Activated CD8-positive, alpha-beta memory T cell treated with anti-CD3 and anti-CD28 coated beads, Interleukin-2, amount 50 U/mL, for 48 hours (primary cell): ENCODE measurements at places on chromosomes 4 and X.

GRCh38 chr4:184395971-184396391, 78.4 kb downstream of the IRF2 start:
- no peak for DNase-seq

GRCh38 chr4:119543187-119543586, 85.4 kb downstream of the PDE5A start:
- no peak for DNase-seq

- DNase-seq, result no peak
Measured at GRCh38 chrX:30270639-30271038, 23.7 kb downstream of the MAGEB1 start.

GRCh38 chr4:47118192-47118929, 87.0 kb downstream of the GABRB1 start:
- DNase-seq, result no peak

DNA sequence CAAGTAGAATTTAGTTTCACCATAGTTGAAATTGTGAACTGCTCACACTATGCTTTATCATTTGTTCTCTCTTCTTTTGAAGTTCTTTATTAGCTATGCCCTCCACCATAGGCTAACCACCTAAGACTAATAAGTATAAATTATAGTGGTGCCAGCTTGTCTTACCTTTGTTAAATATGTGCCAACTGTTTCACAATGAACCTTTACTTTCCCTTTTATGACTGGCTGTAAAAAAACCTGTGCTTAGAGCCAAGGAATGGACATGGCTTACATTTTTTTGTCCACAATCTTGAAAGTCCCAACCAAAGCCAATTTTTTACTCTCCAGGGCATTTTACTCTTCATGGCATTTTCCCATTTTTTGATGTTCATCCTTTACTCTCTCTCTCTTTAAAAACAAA, 123.5 kb upstream of the LEF1 start:
- DNase-seq, result no peak

DNA sequence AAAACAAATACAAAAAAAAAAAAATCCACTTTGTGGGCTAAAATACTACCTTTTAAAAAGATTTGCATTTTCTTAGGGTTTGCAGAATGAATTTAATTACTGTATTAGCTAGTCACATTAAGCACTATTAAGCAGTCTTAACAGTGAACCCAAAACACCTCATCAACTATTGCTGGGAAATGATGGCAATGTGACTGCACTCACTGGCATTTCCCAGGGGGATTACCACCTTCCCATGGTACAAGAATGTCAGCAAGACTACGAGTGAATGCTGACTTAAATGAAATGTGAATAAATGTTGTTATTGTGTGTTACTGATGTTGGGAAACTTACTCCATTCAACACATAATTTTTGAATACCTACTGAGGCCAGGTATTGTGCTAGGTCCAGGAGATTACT, 10.0 kb upstream of the SLC9B2 start:
- no peak for DNase-seq
